ENCODE measurements at places on chromosomes 3 and 15.

- no peak for DNase-seq
These were observed 90.9 kb upstream of the ZNF280D start for GRCh38 chr15:56824175-56824574.

- DNase-seq = no peak
These were observed 183.5 kb upstream of the EOMES start for GRCh38 chr3:27905625-27906024.

DNA sequence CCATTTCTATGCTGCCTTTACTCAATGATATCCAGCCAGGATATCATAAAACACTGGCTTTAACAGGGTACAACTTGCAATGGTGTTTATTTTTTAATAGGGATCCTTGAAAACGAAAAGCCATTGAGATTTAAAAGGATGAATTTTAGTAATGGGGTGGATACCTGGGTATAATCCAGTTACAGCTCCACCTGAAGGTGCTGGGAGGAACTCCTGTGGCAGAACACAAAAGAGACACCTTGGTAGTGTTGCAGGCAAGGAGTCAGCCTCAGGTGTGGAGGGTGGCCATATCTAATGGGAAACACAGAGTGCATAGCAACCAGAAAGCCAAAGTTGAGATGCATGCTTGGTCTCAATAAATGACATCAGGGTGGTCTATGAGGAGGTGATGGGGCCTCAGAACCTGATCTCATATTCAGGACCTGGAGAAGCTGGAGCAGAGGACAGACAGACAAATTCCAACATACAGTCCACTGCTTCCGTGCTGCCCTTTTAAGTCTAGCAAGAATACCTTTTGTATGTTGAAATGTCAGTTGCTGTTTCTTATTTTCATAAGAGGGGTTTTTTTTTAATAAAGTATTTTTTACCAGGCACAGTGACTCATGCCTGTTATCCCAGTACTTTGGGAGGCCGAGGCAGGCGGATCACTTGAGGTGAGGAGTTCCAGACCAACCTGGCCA lies 12.0 kb upstream of the PAQR9 start:
- peak; percentile 44 for DNase-seq

DNA sequence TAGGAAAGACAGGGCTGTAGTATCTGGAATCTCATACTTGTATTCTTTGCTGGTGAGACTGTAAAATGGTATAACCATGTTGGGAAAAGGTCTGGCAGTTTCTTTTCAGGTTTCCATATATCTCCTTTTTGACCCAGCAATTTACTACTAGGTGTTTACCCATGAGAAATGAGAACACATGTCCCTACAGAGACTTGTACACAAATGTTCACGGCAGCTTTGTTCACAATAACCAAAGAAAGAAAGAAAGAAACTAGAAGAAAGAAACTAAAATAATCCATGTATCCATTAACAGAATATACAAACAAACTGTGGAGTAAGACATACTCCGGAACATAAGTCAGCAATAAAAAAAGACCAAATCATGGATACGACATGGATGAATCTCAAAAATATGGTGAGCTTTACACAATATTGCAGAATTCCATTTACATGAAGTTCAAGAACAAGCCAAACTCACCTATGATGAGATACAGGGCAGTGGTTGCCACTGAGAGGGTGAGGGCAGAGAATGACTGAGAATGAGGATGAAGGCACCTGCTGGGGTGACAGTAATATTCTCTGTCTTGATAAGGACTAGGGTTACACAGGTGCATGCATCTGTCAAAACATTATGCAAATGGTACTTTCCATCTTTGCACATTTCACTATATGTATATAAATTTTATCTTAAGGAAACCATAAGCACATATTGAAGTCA lies 2.7 kb downstream of the RFTN1 start:
- no peak for DNase-seq

GRCh38 chr3:102866845-102867244 lies 432.0 kb downstream of the ZPLD1 start:
- no peak for DNase-seq

- no peak for DNase-seq
These were observed 111.0 kb downstream of the TPRG1 start for GRCh38 chr3:189282741-189283140.

DNA sequence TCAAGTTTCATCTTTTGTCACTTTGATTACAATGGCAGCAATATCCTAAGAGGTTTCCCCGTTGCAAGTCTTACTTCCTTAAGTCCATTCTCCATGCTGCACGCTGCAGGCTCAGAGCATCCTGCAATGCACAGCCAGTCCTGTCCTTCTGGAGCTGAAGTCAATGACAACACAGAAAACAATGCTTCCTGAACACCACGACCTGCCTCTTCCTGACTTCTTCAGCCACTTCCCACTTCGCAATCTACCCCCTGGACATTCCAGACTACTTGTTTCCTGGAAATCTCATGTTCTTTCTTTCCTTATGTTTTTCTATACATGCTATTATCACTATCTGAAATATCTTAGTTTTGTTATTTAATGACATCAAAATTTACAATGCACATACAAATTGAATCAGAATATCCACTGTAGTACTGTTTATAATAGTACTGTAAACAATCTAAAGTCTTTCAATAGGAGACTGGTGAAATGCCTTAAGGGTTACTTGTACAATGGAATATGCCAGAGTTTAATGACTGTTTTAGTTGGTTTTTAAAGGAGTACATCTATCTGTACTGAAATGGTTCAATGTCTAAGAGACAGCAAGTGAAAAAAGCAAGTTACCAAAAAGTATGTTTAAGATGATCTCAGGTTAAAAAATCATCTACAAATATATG lies 113.7 kb upstream of the PRTG start:
- DNase-seq = no peak

DNA sequence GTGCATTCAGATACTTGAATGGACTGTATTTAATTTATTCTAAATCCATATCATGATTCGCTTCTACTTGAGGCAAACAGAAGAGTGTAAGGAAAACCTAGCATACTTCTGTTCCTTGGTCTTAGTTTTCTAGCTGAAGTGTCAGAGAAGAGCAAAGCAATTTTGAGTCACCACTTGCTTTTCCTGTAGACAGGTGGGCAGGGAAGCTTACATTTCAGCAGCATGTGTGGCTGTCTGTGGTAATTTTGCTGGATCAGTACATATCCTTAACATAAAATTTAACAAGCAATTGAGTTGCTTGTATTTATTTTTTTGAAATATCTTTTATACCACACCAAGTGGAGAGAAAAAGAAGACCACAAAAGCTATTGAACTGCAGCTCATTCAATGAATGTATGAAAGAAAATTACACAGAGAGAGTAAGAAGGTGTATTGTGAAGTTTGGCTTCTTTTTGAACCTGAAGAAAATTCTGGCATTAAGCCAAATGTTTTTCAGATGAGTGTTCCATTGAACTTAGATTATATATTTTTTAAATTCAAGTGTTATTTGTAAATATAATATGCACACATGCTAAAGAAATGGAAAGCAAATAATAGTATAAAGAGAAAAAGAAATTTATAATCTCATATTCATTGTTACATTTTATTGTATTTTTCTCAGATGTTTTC lies 747.6 kb downstream of the NAALADL2 start:
- no peak for DNase-seq

GRCh38 chr3:45894015-45894414 lies 7.7 kb downstream of the CCR9 start:
- DNase-seq = no peak

DNA sequence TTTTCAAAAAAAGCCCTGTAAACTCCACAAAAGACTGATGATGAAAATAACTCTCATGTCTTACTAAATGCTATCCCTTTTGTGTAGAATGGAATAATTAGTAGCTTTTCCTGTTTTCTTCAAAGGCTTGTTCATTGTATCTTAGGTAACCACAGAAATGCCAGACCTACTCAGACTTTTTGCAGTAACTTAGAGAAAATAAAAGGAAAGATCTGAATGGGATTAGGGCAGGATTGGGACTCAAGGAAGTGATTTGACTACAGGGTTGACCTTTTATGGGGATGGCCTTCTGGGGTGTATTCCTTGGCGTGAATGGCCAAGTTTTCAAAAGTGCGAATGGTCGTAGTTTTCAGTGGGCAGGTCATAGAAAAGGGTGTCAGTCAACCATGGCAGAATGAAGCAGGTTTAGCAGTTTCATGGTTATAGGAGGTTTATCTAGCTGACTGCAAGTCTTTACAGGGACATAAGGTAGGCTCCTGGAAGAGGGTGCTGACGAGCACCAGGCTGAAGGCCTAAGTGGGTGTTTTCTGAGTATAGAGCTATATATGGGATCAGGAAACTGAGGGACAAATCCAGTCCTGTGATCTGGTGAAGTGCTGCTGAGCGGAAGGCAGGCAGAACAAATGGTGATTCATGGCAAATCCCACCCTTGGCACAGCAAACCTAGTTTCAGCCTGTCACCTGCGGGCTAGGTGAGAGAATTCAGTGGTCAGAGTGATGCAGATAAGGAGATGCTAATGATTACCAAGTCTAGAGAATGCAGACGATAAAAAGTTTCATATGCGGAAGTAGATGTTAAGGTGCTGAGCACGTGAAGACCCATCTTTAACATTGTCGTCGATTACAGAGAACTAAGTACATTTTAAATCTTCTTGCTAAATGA lies 46.4 kb downstream of the IL1RAP start:
- DNase-seq = no peak

GRCh38 chr3:66507423-66508260 lies 6.8 kb upstream of the LRIG1 start:
- no peak for DNase-seq

GRCh38 chr3:39210078-39210477 lies 17.7 kb upstream of the XIRP1 start:
- no peak for DNase-seq

- DNase-seq = peak; percentile 52
These were observed 217.6 kb downstream of the ARRDC4 start for GRCh38 chr15:98177966-98178592.

DNA sequence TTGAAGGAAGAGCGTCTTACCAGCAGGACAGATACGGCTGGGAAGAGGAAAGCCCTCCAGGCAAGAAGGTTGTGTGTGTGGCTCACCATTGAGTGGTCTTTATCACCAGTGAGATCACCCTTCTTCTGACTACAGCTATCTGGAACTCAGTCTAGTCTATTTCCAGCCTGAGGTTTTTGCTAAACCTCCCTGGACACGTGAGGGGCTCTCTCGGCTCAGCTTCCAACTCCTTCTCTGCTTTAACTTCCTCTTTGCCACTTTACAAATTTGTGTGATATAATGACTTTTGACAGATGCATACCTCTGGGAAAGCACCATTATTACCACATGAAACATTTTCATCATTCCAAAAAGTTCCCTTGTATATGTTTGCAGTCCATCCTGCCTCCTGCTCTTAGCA lies 15.3 kb upstream of the ROPN1 start:
- no peak for DNase-seq

- peak; percentile 45 for DNase-seq
These were observed at the start of gene IGSF11 for GRCh38 chr3:119034256-119035013. Gene IGSF11 (minus strand): TSS chr3:119034846. CDS start chr3:119034582, 264 bp downstream.

GRCh38 chr3:67192466-67192865 lies 194.4 kb downstream of the KBTBD8 start:
- DNase-seq = no peak

GRCh38 chr3:151436675-151437446 lies 24.0 kb downstream of the IGSF10 start:
- no peak for DNase-seq

DNA sequence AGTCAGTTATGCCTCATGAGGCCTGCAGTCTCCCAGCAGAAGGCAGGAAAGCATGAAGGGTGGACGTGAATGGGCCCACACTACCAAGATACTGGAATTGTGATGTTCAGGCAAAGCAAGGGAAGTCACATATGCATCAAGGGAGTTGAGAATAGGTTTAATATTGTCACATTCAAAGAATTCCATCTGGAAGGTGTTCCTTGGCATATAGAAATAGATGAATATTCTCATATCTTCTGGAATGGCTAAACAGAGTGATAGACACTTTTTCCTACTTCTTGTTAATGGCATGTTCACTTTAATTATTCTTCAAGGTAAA lies 103.7 kb downstream of the CMSS1 start:
- DNase-seq = no peak

GRCh38 chr3:27671101-27671500 lies 51.0 kb downstream of the EOMES start:
- no peak for DNase-seq

- DNase-seq = no peak
These were observed 36.3 kb upstream of the FBXL22 start for GRCh38 chr15:63560741-63561448.

- no peak for DNase-seq
These were observed 10.4 kb upstream of the GREM1 start for GRCh38 chr15:32707436-32707835.

- DNase-seq = no peak
These were observed 244.5 kb upstream of the KCNMB2 start for GRCh38 chr3:178291574-178292370.

GRCh38 chr3:19725000-19725399 lies 209.0 kb downstream of the EFHB start:
- no peak for DNase-seq

GRCh38 chr15:69035918-69036258 lies 21.4 kb downstream of the NOX5 start:
- no peak for DNase-seq

- no peak for DNase-seq
These were observed 286.9 kb downstream of the NFKBIZ start for GRCh38 chr3:102136183-102136582.
